ENCODE measurements at places on chromosomes 3 and 15.

DNA sequence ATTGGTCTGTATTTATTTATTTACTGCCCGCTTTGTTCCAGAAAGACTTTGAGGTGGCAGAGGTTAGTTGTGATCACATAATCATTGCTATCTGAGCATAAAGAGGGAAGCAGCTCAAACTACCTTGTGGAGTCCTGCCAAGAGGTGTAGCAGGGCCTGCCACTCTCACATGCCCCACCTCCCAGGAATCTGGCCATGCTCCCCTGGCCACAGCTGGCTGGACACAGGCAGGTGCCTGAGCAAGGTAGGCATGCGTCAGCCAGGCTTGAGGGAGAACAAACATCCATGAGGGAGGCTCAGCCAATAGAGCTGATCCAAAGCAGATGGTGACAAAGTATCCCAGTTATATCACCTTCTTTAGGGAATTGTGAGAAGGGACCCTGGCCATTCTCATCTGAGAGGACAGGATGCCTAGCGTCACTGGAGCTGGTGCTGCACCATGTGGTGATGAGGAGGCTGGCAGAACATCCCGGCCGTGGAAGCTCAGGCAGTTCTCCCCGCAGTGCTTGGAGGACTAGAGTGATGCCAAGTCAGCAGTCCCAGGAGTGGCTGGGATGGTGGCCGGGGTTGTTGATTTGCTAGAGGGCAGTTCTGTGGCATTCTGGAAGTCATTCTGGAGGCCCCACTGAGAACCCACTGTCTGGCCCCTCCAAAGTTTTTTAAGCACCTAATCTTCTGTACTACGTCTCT lies 6.8 kb upstream of the POLG start:
- no peak for DNase-seq

- no peak for DNase-seq
Measured at GRCh38 chr3:50433954-50434353, 69.5 kb downstream of the CACNA2D2 start.

DNA sequence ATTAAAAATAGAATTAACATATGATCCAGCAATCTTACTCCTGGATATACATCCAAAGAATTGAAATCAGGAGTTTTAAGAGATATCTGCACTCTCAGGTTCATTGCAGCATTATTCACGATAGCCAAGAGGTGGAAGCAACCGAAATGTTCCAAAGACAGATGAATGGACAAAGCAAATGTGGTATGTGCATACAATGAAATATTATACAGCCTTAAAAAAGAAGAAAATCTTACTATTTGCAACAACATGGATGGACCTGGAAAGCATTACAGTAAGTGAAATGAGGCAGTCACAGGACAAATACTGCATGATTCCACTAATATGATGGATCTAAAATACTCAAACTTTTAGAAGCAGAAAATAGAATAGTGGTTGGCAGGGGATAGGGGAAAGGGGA lies 9.3 kb upstream of the TMEM158 start:
- no peak for DNase-seq

DNA sequence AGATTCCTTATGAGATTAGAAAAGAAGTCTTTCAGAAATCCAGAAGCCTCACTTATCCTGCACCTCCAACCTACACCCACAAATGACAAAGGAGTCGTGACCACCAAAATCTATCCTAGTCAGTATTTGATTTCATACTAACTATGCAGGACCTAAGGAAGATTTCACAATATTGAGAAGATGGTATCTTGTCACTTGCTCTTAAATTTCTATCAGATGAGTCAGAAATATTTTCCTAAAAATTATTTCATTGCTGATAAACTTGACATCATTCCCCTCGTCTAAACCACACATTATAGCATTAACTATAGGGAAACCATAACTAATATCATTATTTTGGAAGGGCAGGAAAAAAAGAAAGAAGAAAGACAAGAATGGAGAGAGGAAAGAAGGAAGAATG lies 138.0 kb upstream of the THBS1 start:
- DNase-seq: no peak

DNA sequence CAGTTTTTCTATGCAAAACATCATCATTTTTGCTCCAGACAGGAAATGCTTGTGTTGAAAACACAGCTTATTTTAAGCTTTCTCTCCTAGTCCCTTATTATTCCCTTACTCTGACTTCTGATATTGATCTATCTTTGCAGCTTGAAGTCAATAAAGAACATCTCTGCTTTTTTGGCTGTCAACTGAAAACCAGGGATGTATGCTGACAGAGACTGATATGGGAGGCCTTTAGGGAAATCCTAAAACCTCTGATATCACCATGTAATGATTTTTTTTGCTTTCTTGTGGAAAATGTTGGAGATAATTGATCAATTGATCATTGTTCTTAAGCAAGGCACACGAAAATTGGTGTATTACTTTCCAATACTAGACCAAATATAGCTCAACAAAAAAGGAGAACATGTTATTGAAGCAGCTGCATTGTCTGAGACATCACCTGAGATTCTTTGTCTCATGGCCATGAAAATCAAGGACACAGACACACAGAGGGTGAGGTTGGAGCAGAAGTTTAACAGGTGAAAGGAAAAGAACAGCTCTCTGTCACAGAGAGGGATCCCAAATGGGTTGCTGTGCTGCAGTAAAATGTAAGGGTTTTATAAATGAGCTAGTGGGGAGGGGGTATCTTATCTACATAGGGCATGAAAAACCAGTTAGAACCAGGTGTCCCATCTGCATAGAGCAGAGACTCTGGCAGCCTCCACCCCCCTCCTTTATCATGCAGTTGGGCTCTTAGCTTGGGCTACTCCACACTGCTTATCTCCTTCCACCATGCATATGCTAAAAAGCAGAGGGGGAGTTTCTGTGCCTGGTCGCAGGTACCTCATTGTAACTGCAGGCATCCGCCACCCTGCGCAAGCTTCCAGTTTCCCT lies 17.0 kb upstream of the SENP7 start:
- DNase-seq: no peak

GRCh38 chr3:105327662-105328337 lies 38.9 kb upstream of the ALCAM start:
- DNase-seq: peak; percentile 58

DNA sequence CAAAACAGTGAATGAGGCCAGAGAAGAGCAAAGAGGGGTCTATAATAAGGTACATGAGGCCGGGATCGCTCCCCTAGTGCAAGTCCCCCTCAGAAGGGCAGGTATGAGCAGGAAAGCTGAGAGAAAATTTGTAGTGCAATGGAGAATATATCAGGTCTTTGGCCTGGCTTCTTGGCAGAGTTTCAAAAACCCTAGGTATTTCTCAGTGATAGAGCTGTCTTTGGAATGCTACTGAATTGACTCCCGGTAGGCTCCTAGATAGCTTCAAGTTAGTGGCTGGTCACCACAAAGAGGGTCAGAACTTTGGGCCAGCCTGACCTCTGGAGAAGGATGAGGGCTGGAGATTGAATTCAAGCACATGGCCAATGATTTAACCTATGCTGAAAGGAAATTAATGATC lies 30.6 kb upstream of the OXTR start:
- DNase-seq: no peak

Data from fibroblast of lung (primary cell).